ENCODE measurements at places on chromosomes 3 and 15.

DNA sequence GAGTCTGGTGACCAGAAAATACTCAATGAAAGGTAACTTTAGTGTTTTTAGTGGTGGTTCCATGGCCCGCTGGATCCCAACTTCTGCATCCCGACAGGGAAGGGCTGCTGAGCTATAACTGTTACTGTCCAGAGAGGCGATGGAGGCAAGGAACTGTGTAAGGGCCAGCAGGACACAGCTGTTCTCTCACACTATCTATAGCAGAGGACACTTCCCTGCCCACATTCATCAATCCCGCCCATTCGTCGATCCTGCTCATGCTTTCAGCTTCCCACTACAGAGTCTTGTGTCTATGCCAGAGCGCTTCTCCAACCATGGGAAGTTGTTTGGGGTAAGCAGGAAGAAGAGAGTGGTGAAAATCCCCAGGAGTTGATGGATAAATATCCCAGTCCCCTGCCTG is 8.4 kb downstream of the COLQ start:
- DNase-seq = no peak

GRCh38 chr15:92979011-92979701 is 79.0 kb downstream of the CHD2 start:
- no peak for DNase-seq

DNA sequence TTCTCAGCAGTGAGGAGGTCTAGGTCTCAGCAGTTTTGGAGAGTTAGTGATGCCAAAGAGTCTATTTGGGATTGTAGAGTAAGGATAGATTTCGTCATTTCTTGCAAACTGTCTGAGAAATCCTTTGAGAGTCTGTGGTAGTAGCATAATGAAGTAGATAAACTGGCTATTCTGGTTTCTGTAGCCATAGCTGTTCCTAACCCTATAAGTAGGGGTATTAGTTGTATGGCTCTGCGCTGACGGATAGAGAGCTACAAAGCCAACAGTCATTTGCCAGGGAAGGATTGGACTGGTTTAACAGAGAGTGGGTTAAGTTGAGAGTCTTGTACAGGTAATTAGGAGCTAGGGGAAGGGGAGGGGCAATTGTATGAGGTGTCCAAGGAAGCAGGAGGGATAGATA is 50.6 kb downstream of the KLHDC8B start:
- DNase-seq = no peak

- no peak for DNase-seq
Observed at GRCh38 chr3:95894820-95895219, 919.6 kb upstream of the EPHA6 start.

GRCh38 chr3:192844836-192845525 is 72.7 kb downstream of the MB21D2 start:
- no peak for DNase-seq

GRCh38 chr15:66172324-66172980 is 81.1 kb downstream of the MEGF11 start:
- DNase-seq = no peak

DNA sequence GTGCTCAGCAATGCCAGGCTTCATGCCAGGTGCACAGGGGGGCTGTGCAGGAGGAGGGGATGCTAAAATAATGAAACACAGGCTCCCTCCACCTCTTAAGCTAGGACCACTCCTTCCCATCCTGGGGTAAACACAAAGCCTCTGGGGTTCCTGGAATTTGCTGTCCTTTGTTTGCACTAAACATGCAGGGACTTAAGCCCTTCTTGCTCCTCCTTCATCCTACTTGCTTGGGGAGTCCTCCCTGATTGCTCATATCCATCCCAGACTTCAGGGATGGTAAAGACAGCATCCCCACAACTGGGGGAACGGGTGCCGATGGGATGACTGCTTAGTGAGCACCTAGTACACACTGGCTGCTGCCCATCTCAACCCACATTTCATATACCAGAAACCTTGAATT is 5.1 kb downstream of the LINGO1 start:
- DNase-seq = no peak

DNA sequence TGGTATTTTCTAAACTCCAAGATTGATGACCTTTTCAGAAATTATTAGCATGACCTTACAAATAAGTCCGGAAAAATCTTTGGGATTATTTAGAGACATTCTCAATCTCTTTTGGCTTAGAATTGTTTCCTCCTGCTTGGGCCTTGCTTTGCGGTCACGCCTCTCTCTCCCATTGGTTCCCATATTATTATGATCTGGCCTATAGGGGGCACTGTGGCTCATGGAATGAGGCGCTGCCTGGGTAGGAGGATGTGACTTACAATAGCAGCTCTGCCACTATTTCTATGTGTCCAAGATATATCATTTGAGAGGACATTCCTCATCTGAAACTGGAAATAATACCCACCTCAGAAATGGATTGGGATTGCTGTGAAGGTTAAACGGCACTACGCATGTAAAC is 464.9 kb downstream of the MFSD1 start:
- DNase-seq = no peak

- DNase-seq = no peak
Observed at GRCh38 chr3:148958696-148959095, 32.6 kb upstream of the GYG1 start.

Data from activated CD8-positive, alpha-beta memory T cell treated with anti-CD3 and anti-CD28 coated beads for 4 hours (primary cell).